ENCODE measurements at places on chromosomes 6 and 20.

GRCh38 chr6:1575210-1576041, 34.3 kb upstream of the FOXC1 start:
- no peak for DNase-seq

DNA sequence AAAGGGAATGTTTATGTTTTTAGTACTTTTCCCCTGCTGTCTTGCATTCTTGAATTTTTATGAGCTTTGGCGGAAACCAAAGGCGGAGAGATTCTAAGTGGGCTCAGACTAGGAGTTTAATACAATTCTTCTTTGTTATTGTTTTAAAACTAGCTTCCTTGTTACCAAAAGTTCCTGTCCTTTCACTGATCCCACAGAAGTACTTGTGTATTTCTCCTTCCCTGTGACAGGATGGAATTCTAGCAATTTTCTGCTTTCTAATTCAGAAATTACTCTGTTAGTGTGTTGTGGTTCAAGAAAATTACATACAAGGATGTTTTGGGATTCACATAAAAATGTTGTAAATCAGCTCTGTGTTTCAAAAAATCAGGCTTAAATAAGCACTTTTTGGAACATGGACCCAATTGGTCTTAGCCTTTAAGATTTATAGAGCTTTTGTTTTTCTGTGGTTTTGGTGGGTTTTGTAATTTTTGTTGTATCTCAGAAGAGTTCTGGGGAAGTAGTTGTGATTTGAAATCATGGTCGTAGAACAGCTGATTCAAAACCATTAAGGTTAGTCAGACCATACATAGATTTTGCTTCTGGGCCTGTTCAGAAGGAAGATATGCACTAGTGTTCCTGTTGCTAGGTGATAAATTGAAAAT, 17.6 kb upstream of the CTAGE9 start:
- no peak for DNase-seq

- no peak for DNase-seq
Measured at GRCh38 chr6:168374541-168375071, 55.0 kb upstream of the DACT2 start.

GRCh38 chr6:169657284-169657610, 44.6 kb downstream of the WDR27 start:
- DNase-seq, result no peak

DNA sequence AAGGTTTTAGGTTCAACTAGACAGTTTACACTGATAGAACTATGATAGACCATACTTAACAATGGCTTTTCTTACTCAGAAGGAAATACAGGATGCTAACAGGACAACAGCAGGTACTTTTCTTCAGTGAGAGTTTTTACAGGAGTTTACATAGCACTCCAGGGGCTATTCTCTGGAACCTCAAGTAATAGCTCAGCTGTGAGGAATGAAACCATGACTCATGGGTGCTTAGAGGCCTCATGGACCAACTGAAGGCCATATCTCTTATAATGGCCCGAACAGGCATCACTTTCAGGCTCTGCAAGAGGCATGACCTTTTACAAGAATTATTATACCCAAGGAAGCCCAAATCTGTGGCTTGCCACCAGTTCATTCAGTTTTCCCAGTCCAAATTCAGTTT, 31.8 kb downstream of the TREML1 start:
- no peak for DNase-seq

DNA sequence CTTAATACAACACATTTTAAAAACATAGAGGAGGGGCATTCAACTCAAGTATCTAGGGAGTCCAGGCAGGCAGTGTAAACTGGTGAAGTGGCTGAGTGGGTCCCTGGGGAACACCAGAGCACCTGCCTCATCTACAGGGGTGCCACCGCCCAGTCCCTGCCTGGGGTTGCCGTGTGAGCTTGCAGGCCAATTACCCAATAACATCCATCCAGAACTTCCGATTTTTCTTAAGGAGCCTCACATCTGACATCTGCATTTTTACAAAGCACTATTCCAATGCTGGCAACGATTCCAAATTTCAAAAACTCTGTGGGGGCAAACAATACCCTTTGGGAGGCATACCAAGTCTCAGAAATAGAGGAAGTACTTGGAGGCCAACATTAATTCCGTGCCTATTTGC, 288.4 kb upstream of the TSHZ2 start:
- no peak for DNase-seq

DNA sequence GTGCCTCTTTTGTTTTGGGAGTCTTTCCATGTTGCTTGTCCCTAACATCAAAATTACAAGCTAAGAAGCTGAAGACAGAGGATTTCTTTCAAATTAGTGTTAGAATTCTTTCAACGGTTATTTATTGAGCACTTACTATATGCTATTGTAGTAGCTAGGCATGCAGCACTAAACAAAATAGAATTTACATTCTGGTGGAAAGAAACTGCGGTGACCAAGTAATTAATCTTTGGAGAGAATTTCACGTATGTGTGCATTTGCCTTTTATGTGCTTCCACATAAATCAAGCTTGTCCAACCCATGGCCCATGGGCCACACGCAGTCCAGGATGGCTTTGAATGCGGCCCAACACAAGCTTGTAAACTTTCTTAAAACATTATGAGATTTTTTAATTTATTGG, 33.0 kb upstream of the DUSP22 start:
- DNase-seq, result no peak

DNA sequence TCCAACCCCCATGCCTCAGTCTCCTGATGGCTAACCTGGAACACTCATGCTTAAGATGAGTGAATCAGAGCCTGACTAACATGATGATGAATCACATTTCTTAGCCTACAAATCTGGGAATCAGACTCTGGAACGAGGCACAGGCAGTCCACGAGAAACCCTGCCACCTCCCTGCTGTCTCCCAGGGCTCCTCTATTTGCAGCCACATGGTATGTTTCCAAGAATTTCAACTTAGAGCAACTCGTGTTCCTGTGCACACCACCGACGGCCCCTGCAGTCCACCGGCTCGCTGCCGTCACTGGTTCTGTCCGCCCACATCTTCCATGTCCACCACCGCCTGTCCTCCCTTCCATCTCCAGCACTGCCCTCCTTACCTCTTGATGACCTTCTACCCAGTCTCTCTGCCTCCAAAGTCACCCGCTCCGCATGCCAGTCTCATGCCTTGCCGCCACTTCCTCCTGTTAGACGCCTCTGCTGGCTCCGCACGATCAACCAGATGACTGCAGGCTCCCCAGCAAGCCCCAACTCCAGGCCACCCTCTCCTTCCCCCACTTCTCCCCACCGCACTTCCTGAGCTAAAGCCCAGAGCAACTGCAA, 87.6 kb downstream of the AGPAT4 start:
- DNase-seq, result peak; percentile 77

GRCh38 chr6:109344226-109344625, 38.0 kb downstream of the CD164 start:
- DNase-seq, result no peak

GRCh38 chr6:124961777-124962638, at the start of gene RNF217:
TSS of gene RNF217 (plus strand) at chr6:124962437. CDS start at chr6:124962545, 108 bp downstream.
- peak; percentile 39 for DNase-seq

DNA sequence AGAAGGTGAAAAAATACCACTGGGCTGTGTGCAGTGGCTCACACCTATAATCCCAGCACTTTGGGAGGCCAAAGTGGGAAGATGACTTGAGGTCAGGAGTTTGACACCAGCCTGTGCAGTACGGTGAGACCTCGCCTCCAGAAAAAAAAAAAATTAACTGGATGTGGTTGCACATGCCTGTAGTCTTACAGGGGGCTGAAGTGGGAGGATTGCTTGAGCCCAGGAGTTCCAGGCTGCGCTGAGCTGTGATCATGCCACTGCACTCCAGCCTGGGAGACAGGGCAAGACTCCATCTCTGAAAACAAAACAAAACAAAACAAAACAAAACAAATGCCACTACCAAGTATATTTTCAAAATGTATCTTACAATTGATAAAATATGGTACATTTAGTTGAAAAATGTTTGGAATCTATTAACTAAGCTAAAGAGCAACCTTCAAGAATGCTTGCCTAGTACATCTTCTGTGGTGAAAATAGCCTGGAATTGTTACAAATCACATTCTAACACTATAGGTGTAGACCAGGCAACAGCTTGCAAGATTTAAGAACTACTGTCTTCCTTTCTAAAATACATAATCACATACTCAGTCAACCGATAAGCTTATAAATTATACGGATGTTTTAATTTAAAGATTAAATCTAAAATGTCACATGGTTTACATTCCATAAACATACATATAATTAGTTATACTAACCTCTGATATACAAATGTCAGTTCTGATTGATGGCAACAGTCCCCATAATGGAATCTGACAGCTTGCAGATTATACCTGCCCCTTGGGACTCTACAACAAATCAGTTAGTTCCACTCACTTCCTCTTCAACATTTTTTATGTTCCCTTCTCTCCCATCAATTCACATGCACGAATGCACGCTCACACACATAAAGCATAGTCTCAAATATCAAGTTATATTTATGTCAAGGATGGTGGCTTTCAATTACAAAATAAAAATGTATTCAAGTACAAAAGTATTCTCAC, 150.8 kb downstream of the ASCC3 start:
- DNase-seq, result no peak

GRCh38 chr6:163897669-163898068, 483.2 kb downstream of the QKI start:
- DNase-seq, result no peak

DNA sequence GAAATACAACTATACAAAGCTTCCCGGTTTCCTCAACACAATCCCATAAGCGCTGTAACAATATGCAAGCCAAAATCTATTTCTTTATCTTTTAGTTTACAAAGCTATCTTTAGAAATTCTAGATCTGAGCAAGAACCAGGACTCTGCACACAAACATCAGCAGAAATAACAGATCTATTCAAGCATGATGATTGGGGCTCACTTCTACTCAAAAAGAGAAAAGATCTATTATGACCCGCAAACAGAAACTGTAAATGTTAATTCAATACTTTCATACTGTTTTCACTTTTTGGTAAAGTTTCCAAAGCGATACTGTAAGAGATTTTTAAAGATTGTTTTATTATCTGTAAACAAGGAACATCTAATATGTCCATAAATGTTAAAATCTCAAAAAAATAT, 86.6 kb downstream of the SESN1 start:
- DNase-seq, result no peak

DNA sequence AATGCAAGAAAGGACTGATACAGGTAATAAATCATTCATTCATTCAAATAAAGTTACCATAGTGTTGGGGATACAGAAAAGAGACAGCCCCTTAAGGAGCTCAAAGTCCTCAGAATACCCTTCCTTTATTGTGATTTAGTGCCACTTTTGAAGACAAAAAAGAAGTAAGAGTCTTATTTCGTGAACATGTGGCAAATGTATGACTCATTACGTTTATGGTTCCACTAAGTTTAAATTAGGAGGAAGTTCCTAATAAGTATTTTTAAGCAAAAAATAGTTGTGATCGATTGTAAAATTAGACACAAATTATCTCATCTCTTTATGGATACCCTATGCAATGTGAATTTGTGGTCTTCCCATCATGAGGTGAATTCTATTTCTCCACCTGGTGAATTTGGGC, 38.5 kb upstream of the GCLC start:
- DNase-seq, result peak; percentile 29

DNA sequence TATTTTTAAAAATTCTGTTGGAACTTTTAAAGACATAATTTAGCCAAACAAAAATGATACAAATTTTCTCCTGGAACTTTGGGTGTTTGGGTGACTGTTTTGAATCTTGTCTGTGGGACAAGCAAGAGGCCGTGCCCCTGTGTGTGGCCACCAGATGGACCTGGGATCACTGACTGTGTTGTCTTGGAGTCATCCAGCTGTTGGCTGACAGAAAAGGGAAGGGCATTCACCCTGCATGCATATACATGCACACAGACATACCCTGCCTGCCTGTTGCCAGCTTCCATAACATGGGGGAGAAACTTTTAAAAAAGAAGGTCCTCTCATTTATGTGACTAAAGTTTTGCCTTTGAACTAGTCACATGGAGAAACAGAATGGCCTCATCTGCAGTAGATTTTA, 72.7 kb downstream of the BLOC1S5 start:
- DNase-seq, result no peak

DNA sequence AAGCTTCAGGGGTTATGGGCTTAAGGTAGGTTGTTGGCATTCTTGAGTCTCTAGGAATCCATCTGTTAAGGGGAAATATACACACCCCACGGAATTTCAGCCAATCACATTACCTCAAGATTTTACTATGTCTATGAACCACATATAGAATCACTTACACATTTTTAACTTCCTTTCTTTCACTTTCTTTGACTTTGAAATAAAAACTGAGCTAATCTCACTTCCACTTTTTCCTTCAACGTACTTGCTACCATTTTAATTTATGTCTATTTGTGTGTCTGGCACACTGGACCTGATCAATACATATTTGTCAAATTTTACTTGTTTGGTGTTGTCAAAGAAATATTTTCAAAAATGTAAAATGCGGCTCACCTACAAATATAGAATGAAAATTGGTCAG, 545.4 kb upstream of the JAG1 start:
- no peak for DNase-seq

GRCh38 chr6:137351890-137352289, 132.7 kb upstream of the IFNGR1 start:
- DNase-seq, result peak; percentile 94

DNA sequence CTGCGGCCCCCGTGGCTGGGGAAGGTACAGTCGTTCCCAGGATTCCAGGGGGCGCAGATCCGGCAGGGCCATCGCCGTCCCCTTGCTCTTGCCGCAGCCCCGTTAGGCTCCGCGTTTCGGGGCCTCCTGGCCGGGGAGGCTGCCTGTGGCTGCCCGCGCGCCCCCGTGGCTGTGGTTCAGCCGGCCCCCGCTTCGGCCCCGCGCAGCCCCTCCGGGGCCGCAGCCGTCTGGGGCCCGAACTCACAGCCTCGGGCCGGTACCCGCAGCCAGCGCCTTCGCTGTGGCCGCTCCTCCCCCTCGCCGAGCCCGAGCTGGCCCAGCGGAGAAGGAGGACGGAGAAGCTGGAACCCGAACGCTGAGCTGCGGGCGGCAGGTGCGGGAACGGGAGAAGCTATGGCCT, 1826.9 kb upstream of the DEFB115 start:
- DNase-seq, result no peak

DNA sequence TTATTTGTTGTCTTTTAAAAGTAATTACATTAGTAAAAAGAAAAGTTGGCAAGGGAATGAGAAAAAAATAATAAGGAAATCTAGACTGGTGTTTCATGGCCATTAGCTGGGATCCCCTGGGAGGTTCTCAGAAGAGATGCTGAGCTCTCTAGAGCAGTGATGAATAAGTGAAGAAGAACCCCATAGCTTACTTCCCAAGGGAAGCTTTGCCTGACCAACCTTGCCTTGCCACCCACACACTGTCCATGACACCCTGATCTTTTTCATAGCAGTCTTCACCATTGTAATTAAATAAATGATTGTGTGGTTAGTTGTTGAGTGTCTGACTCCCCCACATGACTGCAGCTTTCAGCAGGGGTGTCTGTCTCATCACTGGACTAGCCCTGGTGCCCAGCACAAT, 5.9 kb downstream of the C6orf163 start:
- DNase-seq, result no peak

- DNase-seq, result no peak
Measured at GRCh38 chr6:16754876-16755275, 6.4 kb downstream of the ATXN1 start.

GRCh38 chr6:95648636-95649035, 71.3 kb downstream of the MANEA start:
- no peak for DNase-seq

- DNase-seq, result no peak
Measured at GRCh38 chr20:41365777-41366545, 657 bp downstream of the EMILIN3 start.
